NCI-H1930 (cell line): ENCODE measurements at places on chromosomes 6 and 20.
A peak's percentile ranks its signal among the peaks of the same experiment; 100 is the strongest.

GRCh38 chr20:49636447-49636846, 68.5 kb upstream of the PTGIS start:
- no peak for DNase-seq

DNA sequence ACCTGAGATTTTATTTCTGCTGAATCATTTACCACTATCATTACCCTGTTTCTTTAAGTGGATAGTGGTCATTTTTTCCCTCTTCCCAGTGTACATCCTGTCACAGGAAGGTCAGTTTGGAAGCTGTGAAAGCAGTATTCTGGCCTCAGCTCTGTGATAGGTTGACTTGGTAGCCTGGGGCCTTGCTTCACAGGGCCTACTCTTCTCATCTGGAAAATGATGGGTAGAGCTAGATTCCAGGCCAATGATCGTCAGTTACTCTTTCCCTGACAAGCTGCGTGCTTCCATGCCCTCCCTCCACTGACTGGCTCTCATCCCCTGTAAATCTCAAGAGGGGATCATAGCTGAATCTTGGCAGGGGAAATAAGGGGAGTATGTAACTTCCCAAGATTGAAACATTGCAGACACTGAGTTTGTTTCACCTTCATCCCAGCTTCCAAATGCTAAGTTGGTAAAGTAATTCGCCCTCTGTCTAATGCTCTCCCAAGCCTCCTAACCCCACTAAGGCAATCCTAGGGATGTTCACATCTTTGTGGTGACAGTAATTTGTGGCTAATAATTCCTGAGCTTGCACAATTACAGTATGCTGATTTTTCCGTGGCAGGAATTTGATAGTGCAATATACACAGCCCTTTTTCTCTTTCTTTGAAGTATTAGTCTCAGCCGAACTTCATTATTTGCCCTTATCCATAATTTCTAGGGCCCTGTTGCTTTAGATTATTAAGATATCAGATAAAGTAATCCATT, 51.2 kb downstream of the VAPB start:
- DNase-seq, result no peak

GRCh38 chr6:147195987-147196386, 8.2 kb upstream of the STXBP5 start:
- no peak for DNase-seq

- DNase-seq, result no peak
These were observed 29.9 kb downstream of the SEL1L2 start for GRCh38 chr20:13960525-13960924.

DNA sequence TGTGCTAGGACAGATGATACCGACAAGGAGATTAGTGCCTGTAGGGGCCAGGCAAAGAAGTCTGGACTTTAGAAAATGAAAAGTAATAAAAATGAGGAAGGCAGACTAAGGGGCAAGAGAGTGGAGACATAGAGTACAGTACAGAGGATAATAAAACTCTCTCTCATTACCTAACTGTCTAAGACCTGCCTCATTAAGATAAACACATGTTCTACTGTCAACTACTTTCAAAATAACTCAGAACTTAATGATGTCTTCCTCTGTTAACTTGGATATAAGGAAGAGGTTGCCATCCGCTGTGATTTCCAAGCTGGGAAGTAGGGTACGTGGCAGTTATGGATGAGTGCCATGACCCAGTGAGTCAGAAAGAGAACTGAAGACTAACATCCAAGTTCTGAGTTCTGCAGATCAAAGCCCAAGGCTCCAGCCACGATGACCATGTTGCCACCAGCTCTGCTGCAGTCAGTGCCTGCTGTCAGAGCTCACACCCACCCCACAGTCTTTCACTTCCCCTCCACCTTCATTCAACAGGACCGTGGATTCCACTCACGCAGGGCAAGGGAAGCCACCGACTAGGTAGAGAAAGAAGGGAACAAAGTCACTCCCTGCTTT, 81.8 kb downstream of the KIF16B start:
- no peak for DNase-seq

DNA sequence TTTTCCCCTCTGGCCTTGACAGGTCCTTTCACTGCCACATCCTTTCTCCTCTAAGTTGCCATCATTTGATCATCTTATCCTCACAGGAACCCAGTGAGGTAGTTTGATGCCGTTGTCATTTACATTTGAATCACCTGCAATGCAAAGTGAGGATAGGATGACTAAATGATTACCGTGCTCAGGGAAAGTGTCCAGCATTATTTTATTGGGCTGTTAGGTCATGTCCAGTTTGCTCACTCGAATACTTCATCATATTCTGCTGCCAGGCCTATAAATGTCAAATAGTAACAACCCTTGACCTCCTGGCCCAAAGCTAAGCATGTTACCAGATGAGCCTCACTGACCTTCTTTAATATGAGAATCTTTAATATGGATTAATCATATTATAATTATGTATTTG, 1068.7 kb upstream of the FLRT3 start:
- DNase-seq, result no peak

DNA sequence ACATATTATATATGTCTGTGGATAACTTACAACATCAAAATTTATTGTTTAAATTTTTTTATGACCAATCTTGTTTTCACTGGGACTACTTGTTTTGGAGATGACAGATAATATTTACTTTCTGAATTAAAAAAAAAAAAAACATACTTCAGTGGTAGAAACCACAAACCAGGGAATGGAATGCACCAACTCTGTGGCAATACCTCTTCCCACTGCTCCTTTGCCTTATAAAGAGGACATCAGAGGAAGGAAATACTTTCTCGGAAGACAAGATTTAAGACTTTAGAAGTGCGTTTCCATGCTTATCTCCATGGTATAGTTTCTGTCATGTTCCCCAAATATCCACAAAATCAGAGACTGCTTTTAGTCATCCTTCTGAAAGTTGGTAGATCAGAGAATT, 1241.1 kb upstream of the EYS start:
- no peak for DNase-seq

DNA sequence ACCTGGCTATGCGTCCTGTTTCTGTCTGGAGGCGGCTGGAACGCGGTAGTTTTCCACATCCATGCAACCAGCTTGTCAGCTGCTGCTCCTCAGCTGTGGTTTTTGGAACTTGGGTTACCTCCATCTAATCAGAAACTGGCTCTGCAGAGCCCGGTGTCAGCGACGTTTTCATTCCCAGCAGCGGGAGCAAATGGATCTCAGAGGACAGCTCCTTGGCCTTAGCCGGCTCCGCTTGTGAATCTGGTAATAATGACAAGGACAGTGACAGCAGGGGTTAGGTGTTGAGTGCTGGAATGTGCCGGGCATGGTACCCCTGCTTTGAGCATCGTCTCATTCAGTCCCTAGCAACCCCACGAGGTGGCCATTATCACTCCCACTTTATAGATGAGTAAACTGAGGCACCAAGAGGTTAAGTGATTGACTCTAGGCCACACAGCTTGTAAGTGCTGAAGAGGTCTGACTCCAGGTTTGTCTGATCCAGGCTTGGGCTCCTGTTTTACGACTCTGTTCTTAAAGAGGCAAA, 1.3 kb downstream of the SLCO4A1 start:
- no peak for DNase-seq

DNA sequence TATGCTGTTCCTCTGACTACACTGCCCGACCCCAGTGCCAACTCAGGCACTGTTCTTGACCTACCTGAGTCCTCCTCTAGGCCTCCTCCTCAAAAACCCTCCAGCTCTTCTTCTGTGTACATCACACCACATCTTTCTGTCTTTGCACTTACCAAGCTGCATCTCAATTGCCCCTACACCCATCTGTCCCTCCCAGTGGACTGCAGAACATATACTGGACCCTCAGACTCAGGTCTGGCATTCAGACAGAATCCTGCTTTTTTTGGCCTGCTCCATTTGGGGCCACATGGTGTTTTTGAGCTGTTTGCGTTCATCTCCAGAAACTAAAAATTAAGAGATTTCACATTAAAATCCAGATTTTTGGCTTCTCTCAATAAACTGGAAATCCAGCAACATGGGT, 23.2 kb upstream of the YWHAB start:
- DNase-seq, result no peak

DNA sequence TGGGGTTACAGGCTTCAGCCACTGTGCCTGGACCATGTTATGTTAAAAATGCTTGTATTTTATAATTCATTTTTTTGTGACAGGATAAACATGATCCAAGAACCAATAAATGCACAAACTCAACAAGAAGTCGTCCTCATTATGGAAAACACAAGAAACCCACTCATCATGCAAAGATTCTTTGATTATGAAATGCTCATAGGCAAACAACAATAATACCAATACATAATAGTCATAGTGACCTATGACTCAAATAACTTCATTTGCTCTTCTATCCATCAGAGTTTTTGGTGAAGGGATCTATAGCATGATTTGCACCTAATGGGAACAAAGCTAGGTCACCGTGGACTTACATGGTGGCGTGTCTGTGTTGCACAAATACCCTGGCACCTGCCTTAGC, 217.1 kb upstream of the THEMIS start:
- DNase-seq, result no peak

- no peak for DNase-seq
These were observed 143.0 kb downstream of the FIG4 start for GRCh38 chr6:109834131-109834530.

DNA sequence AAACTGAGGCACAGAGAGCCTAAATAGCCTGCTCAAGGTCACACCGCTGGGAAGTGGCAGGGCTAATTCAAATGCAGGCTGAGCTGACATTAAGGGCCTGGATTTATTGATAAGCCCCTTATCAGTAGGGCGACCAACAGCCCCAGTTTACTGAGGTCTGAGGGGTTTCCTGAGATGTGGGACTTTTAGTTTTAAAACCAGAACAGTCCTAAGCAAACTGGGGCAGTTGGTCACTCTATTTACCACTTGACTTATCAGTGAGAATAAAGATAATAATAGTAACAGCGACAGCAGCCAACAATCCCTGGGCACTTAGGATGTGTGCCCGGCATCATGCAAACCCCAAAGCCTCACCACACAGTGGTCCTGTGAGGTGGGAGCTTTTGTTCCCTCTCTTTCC, 27.6 kb downstream of the PREX1 start:
- no peak for DNase-seq

DNA sequence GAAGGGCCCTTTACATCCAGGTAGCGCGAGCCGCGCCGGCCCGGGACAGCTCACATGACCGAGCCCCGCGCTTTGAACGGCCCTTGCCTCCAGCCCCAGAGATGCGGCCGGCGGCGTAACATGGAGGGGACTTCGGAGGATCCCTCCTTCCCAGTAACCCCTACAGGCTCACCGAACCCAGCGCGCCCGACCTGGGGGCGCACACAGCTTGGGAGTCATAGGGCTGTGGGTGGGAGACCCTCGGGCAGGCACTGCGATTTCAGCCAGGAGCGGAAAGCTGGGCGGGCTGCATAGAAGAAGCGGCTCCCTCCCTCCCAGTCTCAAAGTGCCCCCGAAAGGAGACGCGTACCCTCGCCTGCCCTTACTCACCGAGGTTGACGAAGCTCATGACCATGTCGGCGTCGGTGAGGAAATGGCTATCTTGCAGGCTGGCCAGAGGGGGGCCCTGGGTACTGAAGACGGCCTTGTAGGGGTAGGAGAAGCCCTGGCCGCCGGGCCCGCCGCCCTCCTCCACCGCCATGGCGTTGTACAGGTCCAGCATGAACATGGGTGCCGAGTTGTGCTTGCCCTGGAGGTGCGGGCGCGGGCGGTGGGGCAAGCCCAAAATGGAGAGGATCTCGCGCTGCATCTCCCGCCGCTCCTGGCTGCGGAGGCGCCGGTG, 975 bp downstream of the BMP7 start:
- DNase-seq, result peak; percentile 17
